Muscle of back (tissue), 13 donors: ENCODE measurements at places on chromosomes 11 and 22. TPM values are rescaled to one million over a fixed set of nuclear protein-coding genes. Genes with fewer than 3 reads are reported as not detected.

AIP gene
- polyA plus RNA-seq, result 38.8 TPM

FOXRED1 gene
- 21.1 TPM for polyA plus RNA-seq

RIBC2 gene
- 1.8 TPM for polyA plus RNA-seq

CDC45 gene
- polyA plus RNA-seq, result 9.2 TPM

STK33 gene
- 4.3 TPM for polyA plus RNA-seq

CASP4 gene
- polyA plus RNA-seq, result 22.7 TPM

OR6X1 gene
- polyA plus RNA-seq, result not detected

TREH gene
- polyA plus RNA-seq, result 0.20 TPM

DNA sequence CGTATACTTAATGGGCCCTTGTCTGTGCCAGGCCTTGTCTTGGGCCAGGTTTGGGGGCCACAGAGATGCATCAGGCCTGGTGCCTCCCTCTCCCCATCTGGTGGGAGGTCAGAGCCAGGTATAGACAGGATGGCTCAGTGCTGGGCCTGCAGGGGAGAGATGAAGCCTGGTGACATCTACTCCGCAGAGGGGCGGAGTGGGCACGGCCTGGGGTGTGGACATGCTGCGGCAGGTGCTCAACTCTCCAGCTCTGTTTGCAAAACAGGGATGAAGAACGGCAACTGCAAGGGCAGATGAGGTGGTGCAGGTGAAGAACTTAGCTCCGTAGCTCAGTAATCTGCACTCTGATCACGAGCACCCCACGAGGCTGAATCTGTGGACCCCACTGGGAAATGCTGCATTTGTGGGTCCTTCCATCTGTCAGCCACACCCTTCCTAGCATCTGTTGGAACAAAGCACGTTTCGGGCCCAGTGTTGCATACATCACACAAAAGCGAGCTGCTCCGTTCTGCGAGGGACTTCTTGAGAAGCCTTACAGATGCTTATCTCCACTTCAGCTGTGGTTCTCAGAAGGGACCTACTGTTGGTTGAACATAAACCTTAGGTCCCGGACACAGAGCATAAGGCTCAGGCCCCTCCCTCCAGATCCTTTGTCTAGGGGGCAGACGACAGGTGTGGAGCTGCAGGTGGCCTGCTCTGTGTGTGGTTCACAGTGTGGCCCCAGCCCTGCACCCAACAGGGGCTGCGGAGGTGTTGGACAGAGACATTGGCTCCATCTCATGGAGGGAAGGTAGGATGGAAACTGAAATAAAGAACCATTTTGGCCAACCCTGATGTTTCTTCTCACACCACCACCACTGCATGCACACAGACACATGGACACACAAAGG, 78.3 kb downstream of the LRRC32 start:
- no peak for DNase-seq

GRCh38 chr11:100185588-100185987, 501.5 kb upstream of the ARHGAP42 start:
- no peak for DNase-seq

DNA sequence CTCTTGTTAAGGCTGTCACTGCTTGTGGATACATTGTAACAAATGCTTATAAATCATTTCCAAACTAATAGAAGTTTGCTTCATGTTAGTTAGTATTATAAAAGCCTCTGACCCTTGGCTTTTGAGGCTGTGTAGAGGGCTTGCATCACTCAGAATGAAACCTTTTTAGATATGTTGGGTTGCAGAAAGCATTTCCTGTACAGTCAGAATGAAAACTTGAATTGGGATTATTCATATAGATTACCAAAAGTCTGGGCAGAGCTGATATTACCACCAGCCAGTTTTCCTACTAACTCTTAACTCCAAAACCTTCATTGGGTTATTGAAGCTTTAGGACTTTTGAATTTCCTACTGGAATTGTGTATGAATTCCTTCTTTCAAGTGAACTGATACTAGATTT, 12.0 kb downstream of the KMT2A start:
- DNase-seq, result no peak

DNA sequence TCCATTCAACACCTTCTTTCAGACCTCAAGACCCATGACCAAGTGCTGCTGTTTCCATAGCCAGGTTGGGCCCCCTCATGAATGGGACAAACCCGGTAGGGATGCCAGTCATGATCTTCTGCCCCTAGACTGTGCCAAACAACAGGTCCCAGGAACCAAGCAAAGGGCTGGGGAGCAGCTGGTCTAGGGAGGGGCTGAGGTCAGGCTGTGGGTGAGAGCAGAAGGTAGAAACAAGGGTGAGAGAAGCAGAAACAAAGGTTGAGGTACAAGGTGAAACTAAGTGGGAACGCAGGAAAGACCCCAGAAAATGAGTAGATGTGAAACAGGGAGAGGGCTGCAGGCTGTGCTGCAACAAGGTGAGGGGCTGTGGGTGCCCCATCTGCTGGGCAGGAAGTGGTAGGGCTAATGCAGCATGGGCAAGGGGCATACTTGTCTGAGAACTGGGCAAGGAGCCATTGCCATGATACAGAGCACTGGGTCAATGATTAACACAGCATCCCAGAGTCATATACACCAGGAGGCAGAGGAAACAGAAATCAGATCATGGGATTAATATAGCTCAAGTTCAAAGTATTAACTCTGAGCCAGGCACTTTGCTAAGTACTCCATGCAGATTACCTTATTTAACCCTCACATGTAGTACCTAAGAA, 45.9 kb downstream of the SLC1A2 start:
- no peak for DNase-seq

DNA sequence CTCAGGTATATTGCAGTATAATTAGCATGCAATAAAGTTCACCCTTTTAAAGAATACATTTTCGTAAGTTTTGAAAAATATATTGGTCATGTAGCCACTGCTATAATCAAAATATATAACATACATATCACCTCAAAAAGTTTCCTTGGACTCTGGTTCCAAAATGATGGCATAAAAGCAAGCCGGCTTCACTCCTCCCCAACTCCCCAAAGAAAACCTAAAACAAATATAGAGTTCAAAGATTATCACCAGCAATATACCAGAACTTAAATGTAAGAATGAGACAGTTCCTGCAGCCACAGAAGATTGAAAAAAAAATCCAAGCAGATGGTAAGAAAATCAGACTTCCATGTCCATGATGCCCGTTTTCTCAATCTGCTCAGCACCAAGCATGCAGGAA, 104.3 kb downstream of the APIP start:
- no peak for DNase-seq

DNA sequence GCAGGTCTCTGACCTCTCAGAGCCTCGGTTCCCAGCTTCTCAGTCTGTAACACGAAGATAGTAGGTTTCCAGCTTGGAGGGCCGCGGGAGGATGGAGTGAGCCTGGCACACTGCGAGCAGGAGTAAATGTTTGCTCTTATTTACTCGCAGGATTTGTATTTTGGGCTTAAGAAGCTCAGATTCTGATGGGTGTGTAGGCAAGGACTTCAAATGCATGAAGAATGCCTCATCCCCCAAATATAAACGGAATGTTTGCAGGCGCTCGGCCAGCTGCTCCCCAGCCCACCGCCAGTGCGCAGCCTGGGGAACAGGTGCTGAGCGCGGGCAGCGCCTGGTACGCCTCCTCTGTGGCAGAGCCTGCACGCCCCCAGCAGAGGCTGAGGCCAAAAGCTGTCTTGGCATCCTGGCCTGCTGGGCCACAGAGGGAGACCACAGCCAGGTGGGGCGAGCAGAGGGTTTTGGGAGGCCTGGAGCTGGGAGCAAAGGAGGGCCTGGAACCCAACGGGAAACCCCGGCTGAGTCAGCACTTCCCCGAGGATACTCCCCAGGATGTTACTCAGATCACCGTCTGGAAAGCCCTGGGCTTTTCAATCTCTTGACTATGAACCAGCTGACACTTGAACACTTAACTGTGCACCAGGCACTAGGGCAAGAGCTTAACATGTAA, 9.4 kb downstream of the EHD1 start:
- DNase-seq, result peak; percentile 70

GRCh38 chr11:11558396-11558795, 63.4 kb downstream of the GALNT18 start:
- DNase-seq, result peak; percentile 75

DNA sequence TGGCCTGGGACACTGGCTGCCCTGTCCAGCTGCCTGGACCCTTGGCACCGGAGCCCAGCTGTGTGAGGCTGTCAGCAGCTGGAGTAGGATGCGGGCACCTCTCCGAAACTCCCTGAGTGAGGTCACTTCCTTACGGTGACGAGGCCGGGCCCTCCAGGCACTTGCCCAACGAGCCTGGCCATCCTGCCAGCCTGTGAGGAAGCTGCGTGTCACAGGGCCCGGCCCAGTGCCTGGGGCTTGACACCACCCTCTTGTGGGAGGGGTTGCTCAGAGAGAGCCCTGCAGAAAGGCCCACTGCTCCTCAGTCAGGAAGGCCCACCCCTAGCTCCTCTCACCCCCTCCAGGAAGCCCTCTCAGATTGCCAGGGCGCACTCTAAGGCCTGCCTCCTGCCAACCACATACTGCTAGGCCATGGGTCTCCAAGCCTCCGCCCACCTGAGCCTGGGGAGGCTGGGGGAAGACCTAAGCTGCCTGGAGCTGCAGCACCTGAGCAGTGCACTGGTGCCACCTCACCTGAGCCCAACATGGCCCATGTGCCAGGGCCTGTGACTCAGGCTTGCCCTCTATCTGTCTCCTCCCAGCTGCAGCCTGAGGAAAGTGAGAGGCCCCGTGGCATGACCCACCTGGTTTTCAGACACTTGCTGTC, 4.3 kb upstream of the PHLDA2 start:
- no peak for DNase-seq

GRCh38 chr11:7677071-7677470, 3.8 kb upstream of the CYB5R2 start:
- no peak for DNase-seq

- DNase-seq, result no peak
These were observed 18.9 kb downstream of the GGT5 start for GRCh38 chr22:24225951-24226350.

DNA sequence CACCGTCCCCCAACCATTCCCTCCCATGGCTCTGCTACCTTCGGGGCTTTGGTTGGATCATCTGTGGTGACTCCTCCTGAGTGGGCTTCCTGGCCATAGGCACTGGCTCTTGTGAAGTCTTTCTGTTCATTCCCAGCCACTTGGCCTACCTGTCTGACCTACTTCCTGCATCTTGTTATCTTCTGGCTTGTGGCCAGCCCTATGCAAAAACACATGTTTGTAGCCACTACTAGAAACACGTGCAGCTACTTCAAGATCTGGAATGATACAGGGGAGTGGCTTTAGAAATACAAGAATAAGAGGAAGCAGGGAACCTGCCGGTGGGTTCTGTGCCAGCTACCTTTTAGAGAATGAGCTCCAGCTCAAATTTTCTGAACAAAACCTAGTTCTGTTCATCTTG, 20.9 kb downstream of the RCOR2 start:
- no peak for DNase-seq

GRCh38 chr22:32951807-32952153, 106.4 kb downstream of the SYN3 start:
- DNase-seq, result peak; percentile 25

- DNase-seq, result no peak
These were observed 214.0 kb downstream of the BRD1 start for GRCh38 chr22:49613511-49614270.

DNA sequence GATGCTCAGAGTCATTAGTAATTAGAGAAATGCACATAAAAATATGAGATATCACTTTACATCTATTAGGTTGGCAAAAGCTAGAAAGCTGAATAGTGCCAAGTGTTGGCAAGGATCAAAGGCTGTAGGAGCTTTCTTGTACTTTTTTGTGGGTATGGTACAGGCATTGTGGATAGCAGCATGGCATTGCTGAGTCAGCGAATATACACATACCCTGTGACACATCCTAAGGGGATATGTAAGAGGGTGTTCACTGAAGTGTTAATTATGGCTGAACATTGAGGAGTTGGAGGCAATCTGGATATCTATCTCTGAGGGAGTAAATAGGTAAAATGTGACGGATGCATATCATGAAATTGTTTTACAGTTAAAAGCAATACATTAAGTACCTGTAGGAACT, 27.0 kb upstream of the IL18BP start:
- DNase-seq, result no peak

DNA sequence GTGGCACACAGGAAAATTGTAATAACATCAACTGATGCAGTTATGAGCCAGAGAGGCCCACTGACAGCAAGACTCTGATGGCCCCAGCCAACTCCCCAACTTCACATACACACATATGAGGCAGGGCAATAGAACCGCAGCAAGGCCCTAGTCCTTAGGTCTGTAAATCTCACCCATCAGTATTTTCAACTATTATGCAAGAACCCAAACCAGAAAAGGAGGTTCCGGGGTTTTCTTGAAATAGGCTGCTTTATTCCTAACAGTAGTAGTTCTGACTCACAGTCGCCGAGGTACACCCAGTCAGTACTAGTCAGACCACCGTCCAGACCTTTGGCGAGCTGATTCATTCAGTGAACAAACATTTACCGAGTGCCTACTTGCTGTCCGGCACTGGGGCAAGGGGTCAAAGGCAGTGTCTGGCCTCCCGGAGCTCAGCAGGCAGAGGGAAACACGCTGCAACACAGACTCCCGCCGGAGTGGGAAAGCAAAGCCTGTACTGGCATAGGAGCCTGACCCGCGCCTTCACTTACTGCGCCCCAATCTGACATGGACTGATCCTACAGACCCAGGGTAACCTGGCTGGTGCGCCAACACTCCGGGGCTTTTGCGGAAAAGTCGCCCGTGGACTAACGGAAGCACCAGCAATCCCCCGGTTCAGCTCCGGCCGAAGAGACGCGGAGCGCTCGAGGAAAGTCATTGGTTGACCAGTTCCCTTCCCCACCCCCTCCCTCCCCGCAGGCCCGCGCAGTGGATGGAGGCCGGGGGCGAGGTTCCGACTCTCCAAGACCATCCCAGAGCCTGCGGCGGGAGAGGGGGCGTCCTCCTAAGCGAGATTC, 1.3 kb downstream of the PLEKHA7 start:
- DNase-seq, result peak; percentile 61

DNA sequence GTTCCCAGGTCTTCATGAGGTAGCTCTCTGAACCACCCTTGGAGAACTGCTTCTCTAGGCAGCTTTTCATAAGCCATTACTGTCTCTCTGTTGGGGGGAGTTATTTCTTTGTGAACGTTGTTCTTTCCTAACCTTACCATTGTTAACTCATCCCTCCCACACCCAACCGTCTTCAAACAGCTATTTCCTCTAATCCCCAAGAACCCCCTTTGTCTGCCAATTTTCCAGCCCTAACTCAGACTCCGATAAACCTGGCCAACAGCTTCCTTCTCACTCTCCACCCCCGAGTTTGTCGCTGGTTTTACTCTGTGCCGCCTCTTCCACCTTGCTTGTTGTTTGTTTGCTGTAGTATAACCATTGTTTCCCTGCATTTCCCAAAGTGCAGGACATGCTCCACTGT, 131.5 kb downstream of the CCDC34 start:
- no peak for DNase-seq

GRCh38 chr11:2912498-2912897, 16.7 kb downstream of the PHLDA2 start:
- DNase-seq, result peak; percentile 59

GRCh38 chr11:118232659-118233058, 7.8 kb upstream of the JAML start:
- DNase-seq, result no peak
